ENCODE measurements at places on chromosomes 7 and 10.

DNA sequence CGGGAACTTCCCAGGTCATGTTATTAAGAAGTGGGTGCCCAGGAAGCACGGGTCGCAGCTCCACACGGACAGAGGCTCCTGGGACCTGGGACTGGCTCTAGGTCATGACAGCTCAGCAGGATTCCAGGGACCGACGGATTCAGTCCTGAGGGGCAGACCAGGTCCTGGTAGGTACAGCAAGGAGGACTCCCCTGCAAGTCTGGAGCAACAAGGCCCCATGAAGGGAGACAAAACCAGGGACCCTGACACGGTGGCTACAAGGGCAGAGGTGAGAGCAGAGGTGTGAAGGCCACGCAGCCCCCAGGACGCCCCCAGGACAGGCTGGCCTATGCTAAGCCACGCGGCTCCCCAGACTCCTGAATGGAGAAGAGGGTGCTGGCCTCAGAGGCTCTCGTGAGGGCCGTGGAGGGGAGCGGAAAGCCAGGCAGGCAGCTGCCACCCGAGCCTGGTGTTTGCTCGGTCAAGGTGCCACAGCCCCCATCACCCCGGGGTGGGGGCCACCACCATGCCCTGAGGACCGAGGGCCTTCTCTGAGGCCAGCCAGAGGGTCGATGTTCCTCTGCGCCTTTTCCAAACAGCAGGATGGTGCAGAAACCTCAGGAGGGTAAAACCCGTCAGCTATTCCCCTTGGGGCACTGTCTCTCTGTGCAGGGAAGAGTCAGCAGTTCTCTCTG lies 348.9 kb downstream of the PTPRN2 start:
- DNase-seq = no peak

DNA sequence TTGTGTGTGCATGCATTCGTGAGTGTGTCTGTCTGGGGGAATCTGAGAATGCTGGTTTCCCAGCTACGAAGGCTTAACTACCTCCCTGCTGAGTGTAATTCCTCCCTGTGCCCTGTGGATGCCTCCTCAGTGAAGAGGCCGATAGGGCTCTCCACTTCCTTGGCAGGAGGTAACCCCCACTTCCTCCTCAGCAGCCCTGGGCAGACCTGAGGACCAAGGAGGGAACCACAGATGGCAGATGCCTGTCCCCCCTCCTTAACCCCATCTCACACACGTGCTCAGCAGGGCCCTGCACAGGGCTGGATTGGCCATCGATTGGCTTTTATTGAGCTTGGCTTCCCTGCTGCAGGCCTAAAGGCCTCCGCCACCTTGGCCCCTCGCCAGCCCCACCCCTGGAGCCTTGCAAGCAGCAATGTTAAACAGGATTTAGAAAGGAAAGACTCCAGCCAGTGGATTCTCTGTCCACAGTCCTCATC lies 45.6 kb upstream of the LRRC4 start:
- DNase-seq = no peak

- DNase-seq = no peak
Measured at GRCh38 chr10:35306852-35307251, 29.5 kb upstream of the CCNY start.

DNA sequence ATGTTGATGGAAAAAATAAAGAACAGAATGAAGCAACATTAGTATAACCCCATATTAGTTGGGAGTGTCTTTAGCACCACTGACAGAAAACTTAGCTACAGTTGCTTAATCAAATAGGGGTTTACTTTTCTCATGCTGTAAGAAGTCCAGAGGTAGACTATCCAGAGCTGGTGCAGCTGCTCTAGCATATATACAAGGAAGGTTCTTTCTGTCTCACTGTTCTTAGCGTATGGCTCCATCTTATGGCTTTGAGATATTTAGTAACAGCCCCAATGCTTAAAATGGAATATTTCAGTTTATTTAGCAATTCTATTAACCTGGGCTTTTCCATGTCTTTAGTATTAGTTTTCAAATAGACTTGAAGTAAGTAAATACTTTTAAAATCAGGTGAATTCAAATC lies 15.2 kb upstream of the WNT2 start:
- DNase-seq = no peak

GRCh38 chr10:4847561-4848355 lies 21.8 kb downstream of the AKR1E2 start:
- DNase-seq = no peak

DNA sequence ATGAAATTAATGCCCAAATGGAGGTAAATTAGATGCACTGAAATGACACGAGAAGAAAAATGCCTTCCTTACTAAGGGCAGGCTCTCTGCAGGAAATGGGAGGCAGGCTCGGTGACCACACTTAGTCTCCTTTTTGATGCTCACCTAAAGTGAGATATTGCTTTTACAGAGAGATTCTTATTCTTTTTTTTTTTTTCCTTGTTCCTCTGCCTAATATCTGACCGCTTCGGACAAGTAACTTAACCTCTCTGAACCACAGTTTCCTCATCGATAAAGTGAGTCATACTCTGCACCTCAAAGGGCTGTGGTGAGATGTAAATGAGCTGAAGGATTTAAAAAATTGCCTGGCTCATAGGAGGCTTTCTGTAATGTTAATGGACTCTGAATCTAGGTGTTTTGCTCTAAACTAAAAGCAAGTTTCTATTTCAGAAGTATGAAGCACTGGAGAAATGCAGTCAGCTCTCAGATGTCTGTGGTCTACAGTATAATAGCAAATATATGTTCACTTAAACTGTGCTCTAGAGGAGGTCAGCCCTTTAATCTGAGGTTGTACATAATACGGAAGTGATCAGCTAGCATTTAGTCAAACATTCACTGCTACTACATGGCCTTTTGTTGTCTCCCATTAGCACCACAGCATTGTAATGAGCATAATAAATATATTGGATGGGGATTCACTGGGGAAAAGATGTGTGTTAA lies 23.2 kb downstream of the NKX2-3 start:
- DNase-seq = no peak

DNA sequence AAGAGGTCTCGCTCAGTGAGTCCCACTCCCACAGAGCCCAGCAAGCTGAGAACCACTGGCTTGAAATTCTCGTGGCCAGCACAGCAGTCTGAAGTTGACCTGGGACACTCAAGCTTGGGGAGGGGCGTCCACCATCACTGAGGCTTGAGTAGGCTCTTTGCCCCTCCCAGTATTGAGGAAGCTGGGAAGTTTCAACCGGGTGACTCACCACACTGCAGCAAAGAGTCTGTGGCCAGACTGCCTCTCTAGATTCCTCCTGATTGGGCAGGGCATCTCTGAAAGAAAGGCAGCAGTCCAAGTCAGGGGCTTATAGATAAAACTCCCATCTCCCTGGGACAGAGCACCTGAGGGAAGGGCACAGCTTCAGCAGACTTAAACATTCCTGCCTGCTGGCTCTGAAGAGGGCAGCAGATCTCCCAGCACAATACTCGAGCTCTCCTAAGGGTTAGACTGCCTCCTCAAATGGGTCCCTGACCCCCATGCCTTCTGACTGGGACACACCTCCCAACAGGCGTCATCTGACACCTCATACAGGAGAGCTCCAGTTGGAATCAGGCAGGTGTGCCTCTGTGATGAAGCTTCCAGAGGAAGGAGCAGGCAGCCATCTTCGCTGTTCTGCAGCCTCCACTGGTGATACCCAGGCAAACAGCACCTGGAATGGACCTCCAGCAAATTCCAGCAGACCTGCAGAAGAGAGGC lies 970.9 kb upstream of the LRRN3 start:
- no peak for DNase-seq

DNA sequence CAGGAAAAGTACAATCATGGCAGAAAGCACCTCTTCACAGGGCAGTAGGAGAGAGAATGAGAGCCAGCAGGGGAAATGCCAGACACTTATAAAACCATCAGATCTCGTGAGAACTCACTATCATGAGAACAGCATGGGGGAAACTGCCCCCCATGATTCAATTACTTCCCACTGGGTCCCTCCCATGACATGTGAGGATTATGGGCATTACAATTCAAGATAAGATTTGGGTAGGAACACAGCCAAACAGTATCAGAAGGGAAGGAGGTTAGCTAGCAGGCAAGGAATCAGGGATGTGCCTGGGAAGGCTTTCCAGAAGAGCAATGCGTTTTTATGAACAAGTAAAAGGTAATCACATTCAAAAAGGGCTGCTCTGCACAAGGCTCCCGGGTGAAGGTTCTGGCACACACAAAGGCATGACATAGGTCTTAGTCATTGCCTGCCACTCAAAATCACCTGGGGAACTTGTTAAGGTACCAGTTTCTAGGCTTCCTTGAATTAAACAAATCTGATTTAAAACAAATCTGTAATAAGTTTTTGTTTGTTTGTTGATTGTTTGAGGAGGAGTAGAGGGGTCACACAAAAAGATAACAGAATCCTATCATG lies 40.9 kb downstream of the BMPER start:
- no peak for DNase-seq

Measured in osteocyte (in vitro differentiated cells).